ENCODE measurements at places on chromosomes 5 and 9.

DNA sequence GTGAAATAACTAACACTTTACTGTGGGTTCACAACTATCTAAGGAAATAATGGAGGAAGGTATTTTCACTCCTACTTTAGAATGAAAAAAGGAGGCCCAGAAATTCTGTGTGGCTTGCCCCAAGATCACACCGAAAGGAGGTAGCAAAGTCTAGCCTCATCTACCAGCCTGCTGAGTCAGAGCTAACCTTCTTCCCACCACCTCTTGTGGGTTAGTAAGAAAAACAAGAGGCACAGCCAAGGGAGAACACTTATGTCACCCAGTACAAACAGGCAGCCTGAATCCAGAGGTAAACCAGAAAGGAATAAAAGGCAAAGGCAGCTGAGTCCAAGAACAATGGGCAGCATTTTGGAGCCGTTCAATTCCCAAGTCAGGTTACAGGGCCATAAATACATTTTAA lies 91.9 kb upstream of the RASEF start:
- no peak for DNase-seq

DNA sequence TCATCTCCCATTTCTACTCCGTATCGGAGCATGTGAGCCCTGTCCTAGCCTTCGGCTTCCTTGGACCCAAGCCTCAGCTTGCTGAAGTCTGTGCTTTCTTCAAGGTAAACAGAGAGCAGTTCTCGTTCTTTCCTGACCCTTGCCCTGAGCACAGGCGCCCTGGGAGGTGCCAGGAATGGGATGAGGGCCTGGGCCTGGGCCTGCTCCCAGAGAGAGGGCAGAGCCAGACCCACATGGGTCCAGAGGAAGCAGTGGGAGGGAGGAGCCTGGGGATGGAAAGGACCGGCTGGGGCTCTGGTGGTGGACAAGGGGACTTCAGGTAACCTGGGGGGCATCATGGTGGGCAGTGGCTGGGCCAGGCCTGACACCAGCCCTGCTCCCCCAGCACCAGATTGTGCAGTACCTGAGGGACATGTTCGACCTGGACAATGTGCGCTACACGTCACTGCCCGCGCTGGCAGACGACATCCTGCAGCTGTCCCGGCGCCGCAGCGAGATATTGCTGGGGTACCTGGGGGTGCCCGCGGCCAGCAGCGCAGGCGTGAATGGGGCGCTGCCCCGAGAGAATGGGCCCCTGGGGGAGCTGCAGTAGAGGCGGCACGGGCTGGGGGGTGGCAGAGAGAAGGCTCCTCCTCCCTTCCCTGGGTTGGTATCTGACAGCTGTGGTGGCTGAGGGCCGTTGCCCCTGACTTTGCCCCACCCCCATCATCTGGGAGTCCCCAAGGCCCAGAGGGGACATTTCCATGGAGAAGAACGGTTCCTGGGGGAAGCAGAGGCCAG lies 10.9 kb upstream of the DOLPP1 start:
- no peak for DNase-seq

- no peak for DNase-seq
Observed at GRCh38 chr5:59517926-59518585, 375.5 kb downstream of the PDE4D start.

- no peak for DNase-seq
Observed at GRCh38 chr9:105243015-105243686, 1.3 kb upstream of the SLC44A1 start.

GRCh38 chr5:41246376-41246775 lies 33.0 kb upstream of the C6 start:
- no peak for DNase-seq

- no peak for DNase-seq
Observed at GRCh38 chr5:146402949-146403348, 44.2 kb upstream of the TCERG1 start.

GRCh38 chr9:123645126-123645525 lies 284.8 kb downstream of the DENND1A start:
- no peak for DNase-seq

- no peak for DNase-seq
Observed at GRCh38 chr5:57780306-57780960, 297.8 kb upstream of the ACTBL2 start.

GRCh38 chr5:149924486-149924885 lies 20.1 kb downstream of the PDE6A start:
- no peak for DNase-seq

GRCh38 chr9:123637945-123638634 lies 282.1 kb downstream of the CRB2 start:
- no peak for DNase-seq

GRCh38 chr9:129458155-129458661 lies 162.7 kb downstream of the C9orf50 start:
- peak; percentile 60 for DNase-seq

Data from activated CD4-positive, alpha-beta T cell treated with anti-CD3 and anti-CD28 coated beads, Interleukin-2, amount 50 U/mL, for 1 hour (primary cell).